SK-MEL-5 (cell line): ENCODE measurements at places on chromosomes 13 and 19. TPM values are rescaled to one million over a fixed set of nuclear protein-coding genes. Genes with fewer than 3 reads are reported as not detected.

LILRB4 gene
- total RNA-seq = not detected in 2 replicates

OR7A5 gene
- 0.43 and 0.79 TPM in 2 replicates for total RNA-seq

CAPN12 gene
- not detected in 2 replicates for total RNA-seq

RUBCNL gene
- 12.4 and 17.7 TPM in 2 replicates for total RNA-seq

CCDC124 gene
- total RNA-seq = 21.4 and 30.0 TPM in 2 replicates

ODAD3 gene
- total RNA-seq = 0.08 TPM in 1 of 2 replicates, not detected in the other

SPTBN4 gene
- total RNA-seq = 0.32 and 0.53 TPM in 2 replicates

CGB3 gene
- total RNA-seq = not detected in 2 replicates

LPAR2 gene
- 2.5 and 3.0 TPM in 2 replicates for total RNA-seq

ZNF793 gene
- 0.16 and 0.53 TPM in 2 replicates for total RNA-seq

ZNF99 gene
- total RNA-seq = not detected in 2 replicates

CYP2A6 gene
- not detected in 2 replicates for total RNA-seq

KCNJ14 gene
- 0.58 and 0.64 TPM in 2 replicates for total RNA-seq

IGFL2 gene
- not detected in 2 replicates for total RNA-seq

ZSCAN1 gene
- total RNA-seq = not detected in 2 replicates

PEG3 gene
- total RNA-seq = under 0.01 and 0.03 TPM in 2 replicates

PODNL1 gene
- not detected in 2 replicates for total RNA-seq

KRTDAP gene
- total RNA-seq = not detected in 2 replicates

CCL25 gene
- total RNA-seq = not detected in 2 replicates

PPM1N gene
- total RNA-seq = 0.74 and 1.9 TPM in 2 replicates

ANGPTL4 gene
- 0.45 TPM in 1 of 2 replicates, not detected in the other for total RNA-seq

NCR1 gene
- total RNA-seq = not detected in 2 replicates

KIR2DL1 gene
- total RNA-seq = not detected in 2 replicates

CCDC8 gene
- total RNA-seq = not detected in 2 replicates

GPR12 gene
- total RNA-seq = 0.13 TPM in 1 of 2 replicates, not detected in the other

FXYD3 gene
- total RNA-seq = not detected in 2 replicates

VSIG10L gene
- 0.75 and 0.77 TPM in 2 replicates for total RNA-seq

ZNF578 gene
- total RNA-seq = 0.43 and 0.95 TPM in 2 replicates

CATSPERD gene
- total RNA-seq = not detected in 2 replicates

FBN3 gene
- total RNA-seq = not detected in 2 replicates

LYL1 gene
- not detected in 2 replicates for total RNA-seq

LILRA2 gene
- not detected in 2 replicates for total RNA-seq

KLK7 gene
- not detected in 2 replicates for total RNA-seq

IGFL1 gene
- not detected in 2 replicates for total RNA-seq

GRIN2D gene
- total RNA-seq = 0.08 TPM in 1 of 2 replicates, not detected in the other

TUBA3C gene
- 0.16 and 0.72 TPM in 2 replicates for total RNA-seq

MCEMP1 gene
- not detected in 2 replicates for total RNA-seq

SOX1 gene
- total RNA-seq = not detected in 2 replicates

C1QTNF9 gene
- total RNA-seq = not detected in 2 replicates

KDELR1 gene
- 82.2 and 97.9 TPM in 2 replicates for total RNA-seq

ANGPTL8 gene
- not detected in 2 replicates for total RNA-seq

PLIN3 gene
- 36.2 and 42.2 TPM in 2 replicates for total RNA-seq

FOSB gene
- total RNA-seq = 0.13 and 0.42 TPM in 2 replicates

ATP4A gene
- not detected in 2 replicates for total RNA-seq

SBSN gene
- total RNA-seq = 0.11 TPM in 1 of 2 replicates, not detected in the other

EXOC3L2 gene
- not detected in 2 replicates for total RNA-seq

TEKTIP1 gene
- total RNA-seq = not detected in 2 replicates

NHLRC3 gene
- 24.2 and 26.1 TPM in 2 replicates for total RNA-seq

UQCR11 gene
- 150 and 162 TPM in 2 replicates for total RNA-seq

ZNF878 gene
- total RNA-seq = 0.37 and 0.77 TPM in 2 replicates

MFSD12 gene
- total RNA-seq = 2,457 and 2,669 TPM in 2 replicates
